GF-D8 (cell line): ENCODE measurements at places on chromosomes 4 and X.

DNA sequence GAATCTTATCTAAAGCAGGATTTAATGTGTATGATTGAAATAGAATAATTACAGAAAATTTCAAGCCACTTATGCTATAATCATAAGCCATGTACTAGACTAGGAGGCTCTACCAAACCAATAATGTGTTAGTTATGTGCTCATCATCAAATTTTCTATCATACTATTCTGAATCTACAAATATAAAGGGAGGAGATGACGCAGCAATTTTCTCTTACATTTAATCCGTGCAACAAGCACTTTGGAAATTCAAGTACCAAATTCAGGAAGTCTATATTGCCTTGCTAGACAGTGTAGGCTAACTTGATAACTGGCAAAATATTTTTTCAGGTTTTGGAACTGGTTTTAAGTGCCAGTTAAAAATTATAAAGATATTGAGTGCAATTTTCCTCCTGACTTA is 283.5 kb downstream of the C4orf33 start:
- DNase-seq = no peak

DNA sequence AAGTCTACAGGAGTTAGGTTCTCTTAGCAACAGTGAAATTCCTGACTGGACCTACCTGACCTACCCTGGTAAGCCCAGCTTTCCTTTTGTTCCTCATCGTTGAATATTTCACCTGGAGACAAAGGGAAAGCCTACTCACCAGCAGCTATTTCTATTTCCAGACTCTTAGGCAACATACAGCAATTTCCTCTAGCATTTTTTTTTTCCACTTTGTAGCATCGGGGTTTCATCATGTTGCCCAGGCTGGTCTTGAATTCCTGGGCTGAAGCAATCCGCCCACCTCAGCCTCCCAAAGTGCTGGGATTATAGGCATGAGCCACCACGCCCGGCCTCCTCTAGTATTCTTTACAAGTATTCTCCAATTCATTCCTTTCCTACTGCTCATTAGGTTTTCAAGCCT is 6.8 kb upstream of the S100G start:
- DNase-seq = peak; percentile 3

DNA sequence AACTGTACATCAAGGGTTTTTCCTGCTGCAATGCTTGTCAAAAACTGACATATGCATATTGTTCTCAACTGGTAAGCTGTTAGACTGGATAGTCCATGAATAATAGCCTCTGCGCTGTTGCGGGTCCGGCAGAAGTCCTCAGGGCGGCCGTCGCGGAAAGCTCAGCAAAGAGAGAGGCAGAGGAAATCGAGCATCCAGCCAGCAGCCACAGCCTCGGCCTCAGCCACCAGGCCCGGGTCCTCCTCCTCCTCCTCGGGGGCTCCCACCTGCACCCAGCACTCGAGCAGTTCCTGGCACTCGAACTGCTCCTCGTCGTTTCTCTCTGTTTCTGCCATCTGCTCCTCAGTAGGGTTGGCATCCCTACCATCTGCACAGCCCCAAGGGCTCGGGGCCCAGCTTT is 53.7 kb downstream of the UPRT start:
- DNase-seq = no peak

DNA sequence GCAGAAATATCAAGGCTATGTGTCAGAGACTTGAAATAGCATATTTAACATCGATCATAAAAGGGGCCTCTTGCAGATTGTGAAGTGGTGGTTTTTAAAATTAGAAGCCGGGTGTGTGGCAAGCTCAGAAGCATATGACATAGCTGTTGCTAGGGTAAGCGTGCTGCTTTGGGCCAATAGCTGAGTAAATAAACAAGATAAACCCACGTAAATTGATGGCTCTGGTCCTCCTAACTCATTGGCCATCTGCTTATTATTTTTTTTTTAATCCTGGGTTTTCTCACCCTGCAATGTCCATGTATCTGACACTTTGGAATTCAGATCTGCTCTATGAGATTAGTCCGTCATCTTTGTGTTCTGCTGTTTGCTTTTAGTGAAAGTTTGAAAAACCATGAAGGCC is 32.6 kb upstream of the STOX2 start:
- DNase-seq = no peak

DNA sequence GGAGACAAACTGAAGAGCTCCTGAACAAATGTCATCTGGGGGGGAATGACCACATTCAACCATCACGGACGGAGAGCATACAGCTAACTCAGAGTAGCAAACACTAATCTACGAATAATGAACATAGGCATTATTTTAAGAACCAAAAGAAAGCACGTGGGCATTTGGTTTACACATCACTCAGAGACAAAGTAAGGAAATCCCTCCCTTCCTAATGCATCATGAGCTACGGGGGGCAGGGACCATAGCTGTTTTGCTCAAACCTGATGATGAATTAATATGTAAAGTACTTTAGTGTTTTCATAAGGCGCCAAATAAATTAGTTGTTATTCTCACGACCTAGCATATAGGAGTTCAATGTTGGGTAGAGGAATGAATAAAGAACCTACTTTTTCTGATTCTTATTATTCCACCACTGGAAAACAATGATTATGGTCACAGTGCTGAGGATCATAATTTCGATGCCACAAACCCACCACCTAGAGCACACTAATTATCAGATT is 11.7 kb upstream of the TMEM156 start:
- no peak for DNase-seq

- DNase-seq = no peak
Observed at GRCh38 chr4:56086561-56086960, 137.8 kb downstream of the CEP135 start.

GRCh38 chr4:82681754-82682153 is 116.8 kb downstream of the SCD5 start:
- DNase-seq = no peak

- DNase-seq = no peak
Observed at GRCh38 chr4:2060611-2061185, 1.6 kb downstream of the NAT8L start.

DNA sequence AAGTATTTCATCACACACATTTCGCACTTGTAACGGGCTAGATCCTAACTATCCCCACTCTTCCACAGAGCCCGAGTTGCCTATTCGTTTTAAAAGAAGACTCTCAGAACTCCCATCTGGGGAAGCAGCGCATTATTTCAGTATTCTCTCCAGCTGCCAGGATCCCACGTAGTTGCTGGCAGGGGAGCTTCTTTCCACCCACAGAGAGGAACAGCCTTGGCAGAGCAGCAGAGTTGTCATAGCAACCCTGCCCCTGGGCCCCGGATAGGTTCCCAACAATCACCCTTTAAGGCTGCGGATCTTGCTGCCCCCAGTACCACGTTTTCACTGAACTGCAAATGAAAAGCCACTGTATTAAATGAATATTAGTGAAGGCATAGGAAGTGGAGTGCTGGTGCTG is 106.7 kb downstream of the GPM6A start:
- no peak for DNase-seq

DNA sequence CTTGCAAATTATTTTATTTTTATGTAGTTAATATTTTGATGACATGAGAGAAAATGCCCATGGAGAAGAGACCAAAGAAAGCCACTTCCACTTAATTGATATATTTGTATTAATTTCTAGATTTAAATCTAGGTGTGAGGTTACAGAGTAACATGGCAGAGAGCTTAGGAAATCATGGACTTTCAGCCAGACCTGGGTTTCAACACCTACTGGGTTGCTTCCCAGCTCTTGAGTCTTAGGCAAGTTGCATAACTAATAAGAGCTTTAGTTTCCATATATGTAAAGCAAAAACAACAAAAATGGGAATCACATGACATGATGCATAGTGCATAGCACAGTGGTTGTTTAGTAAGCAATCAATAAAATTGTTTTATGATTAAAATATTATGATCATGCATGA is 413.3 kb downstream of the CCSER1 start:
- no peak for DNase-seq

DNA sequence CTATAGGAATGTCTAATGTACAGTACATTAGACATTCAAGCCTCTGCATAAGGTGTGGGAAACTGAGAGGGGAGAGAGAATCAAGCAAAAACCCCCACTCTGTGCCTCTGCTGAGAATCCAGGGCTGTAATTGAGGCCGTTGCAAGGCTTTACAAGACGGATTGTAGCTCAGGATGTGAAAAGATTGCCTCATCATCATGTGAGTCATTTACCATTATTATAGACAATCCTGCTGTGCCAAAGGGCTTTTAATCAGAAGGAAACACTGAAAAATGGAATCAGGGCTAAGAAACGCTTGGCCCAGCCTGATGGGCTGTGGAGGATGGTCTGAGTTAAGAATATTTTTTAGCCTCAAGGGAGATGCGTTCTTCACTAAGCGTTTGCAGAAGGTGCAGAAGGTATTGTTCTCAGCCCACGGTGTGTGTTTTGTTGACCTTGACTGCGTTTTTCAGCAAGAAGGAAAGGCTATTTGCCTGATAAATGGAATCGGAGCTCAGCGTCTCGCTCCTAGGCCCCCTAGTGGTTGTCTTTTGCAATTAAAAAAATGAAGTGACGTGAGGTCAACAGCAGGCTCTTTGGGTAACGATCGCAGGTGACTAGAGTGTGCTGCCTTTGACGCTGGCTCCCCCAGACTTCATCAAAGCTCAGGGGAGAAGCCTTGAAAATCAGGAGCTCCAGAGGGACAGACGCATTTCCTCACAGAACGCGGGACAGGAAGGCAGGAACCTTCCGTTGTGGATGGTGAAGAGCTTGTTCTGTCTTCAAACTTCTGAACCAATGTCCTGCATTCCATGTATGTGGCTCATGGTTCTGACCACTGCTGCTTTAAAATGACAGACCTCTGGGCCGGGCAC is 18.1 kb upstream of the CHRNA9 start:
- no peak for DNase-seq

GRCh38 chrX:88612870-88613329 is 134.1 kb upstream of the CPXCR1 start:
- no peak for DNase-seq

- no peak for DNase-seq
Observed at GRCh38 chr4:64738240-64738639, 329.0 kb upstream of the TECRL start.

- DNase-seq = no peak
Observed at GRCh38 chr4:89101256-89102161, 9.8 kb upstream of the TIGD2 start.

- no peak for DNase-seq
Observed at GRCh38 chr4:133186210-133186609, 37.1 kb downstream of the PCDH10 start.

DNA sequence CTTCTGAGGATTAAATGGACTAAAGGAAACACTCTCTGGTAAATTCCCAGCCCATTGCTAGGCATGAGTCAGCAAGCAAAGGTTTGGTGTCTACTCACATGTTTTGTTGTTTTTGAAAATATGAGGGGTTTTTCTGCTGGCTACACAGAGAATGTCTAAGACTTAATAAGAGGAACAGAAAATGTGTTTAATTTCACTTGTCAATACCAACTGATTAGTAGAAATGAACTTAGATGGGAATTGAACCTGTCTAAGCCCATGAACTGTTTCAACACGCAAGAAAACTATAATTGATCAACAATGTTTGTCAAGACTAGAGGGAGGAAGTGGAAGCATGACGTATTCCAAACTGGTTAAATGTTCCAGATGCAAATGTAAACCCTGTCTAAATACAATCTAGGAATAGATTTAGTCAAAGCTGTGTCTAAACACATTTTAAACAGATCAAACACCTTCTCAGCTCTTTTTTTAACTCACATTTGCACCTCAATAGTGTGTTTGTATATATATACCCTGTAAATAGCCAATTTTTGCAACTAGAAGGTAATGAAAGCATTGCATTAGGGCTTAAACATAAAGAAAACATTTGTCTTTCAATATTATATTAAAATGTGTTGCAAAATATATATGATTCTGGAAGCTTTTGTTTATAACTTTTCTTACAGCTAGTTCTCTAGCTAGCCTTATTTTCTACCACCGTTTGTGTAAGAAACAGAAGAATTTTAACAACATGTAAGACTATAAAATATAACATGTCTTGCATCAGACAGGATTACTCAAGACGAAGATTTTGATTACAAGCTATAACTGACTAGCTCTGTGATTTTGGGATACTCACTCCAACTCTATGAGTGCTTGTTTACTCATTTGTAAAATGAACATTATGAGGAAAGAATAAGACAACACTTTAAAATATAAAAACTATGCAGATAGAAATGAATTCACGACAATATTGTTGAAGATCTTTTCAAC is 607.8 kb downstream of the FSTL5 start:
- DNase-seq = no peak

GRCh38 chr4:176489001-176489400 is 169.2 kb downstream of the SPCS3 start:
- DNase-seq = no peak

GRCh38 chr4:176794651-176795050 is 1.9 kb upstream of the VEGFC start:
- DNase-seq = no peak

GRCh38 chrX:153944140-153944799 is at the start of gene RENBP:
Gene RENBP, minus strand, starts transcription at chrX:153944643. Its CDS starts 33 bp downstream, at chrX:153944610.
- DNase-seq = no peak

DNA sequence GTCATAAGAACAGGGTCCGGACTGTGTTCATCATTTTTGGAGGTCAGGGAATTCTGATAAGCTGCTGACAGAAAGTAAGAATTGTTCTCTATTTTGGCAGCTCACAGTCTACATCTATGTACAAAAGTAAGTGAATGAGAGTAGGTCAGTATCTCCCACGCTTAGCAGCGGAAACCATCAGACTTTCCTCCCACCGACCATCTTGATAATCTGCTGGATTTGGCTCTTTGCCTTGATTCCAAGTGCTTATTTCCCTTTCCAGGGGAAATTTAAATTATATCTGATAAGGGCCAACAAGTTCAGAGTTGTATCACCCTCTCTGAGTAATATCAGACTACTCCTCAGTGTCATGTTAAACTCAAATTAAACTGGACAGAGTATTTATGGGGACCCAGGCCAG is 118.0 kb downstream of the CAMK2D start:
- no peak for DNase-seq

DNA sequence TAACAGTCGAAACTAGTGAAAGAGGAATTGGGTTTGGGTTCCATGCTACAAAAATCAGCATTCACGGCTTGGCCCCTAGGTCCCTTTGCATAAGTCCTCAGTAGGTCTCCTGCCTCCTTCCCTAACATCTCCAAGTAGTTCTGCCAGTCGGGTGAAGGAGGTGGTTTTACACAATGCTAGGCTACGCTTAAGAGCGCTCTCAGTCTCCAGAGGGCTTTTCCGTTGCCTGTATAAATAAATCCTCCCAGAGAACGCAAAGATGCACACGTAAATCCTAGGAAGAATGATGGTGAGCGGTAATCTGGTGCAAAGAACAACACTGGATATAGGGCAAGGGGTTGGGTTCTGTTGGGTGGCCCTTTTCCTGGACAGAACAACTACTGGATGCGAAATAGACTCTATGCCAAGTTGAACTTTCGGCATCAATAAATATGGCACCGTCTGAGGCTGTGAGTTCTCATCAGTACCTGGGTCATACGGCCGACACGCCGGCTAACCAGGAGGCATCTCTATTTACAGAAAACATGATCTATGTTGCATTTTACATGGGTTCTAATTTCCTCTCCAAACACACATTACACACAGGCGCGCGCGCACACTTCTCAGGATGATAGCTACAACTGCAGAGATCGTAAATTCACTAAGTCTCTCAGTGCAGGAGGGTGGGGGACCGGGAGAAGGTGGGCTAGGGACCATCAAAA is 1.3 kb downstream of the CAMK2D start:
- DNase-seq = no peak

- DNase-seq = no peak
Observed at GRCh38 chrX:8914681-8915080, 113.5 kb upstream of the FAM9A start.

- no peak for DNase-seq
Observed at GRCh38 chrX:40066700-40067099, 31.1 kb downstream of the BCOR start.
